ENCODE measurements at places on chromosomes 13 and 19. TPM values are rescaled to one million over a fixed set of nuclear protein-coding genes. Genes with fewer than 3 reads are reported as not detected.

DNA sequence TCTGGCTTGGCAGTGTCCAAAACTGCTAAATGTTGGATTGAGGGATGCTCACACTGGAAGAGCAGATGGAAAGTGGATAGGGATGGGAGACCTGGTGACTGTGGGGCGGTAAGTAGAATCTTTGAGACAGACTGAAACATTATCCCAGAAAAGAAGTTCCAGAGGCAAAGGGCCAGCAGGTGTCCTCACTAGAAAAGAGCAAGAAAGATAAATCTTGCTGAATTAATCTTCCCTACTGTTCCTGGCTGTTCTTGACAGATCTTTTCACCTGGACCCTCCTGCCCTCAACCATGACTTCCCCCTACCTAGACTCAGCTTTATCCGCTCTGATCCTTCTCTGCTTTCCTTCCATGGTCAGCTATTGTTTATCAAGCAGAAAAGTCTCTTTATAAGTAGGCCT is 35.0 kb upstream of the FRY start:
- H3K27ac ChIP-seq = no peak overlapping the region
- H3K36me3 ChIP-seq = no peaks in the 10 kb centered on the region

DNA sequence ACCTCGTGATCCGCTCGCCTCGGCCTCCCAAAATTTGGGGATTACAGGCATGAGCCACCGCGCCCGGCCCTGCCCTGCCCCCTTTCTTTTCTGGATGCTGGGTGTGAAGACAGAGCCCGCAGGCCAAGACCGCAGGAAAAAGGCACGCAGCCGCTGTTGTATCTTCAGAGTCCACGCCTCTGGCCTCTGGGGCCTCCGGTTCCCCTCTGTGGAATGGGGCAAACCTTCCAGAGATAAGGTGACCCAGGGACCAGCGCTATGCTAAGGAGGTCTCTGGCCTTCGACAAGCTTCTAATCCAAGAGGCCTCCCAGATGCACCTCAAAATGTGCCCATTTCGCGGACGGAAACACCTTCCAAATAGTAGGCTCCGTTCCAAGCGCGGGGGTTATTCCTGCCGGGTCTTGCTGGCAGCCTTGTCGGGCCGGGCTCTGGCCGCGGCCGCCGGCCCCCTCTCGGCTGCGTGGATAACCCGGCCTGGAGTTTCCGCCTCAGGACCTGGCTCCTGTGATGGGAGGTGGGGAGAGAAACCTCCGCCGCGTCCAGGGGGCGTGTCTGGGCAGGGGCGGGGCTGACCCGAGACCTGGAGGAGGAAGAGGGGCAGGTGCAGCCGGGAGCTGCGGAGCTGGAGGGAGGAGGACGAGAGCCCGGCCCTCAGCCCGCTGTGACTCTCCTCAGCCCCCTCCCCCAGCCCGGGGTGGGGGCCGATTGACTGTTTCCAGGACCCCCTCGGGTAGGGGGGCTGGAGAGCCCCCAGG is 13.1 kb downstream of the TJP3 start:
- peaks cover 43% of the 10 kb centered on the region for H3K27me3 ChIP-seq
- no peaks in the 10 kb centered on the region for H3K36me3 ChIP-seq
- no peak for DNase-seq

- H3K27ac ChIP-seq = no peak overlapping the region
- no peaks in the 10 kb centered on the region for H3K36me3 ChIP-seq
Observed at GRCh38 chr19:30896554-30896953, 452.7 kb downstream of the TSHZ3 start.

GRCh38 chr13:28392896-28393505 is 101.9 kb downstream of the FLT1 start:
- H3K4me1 ChIP-seq = peaks cover 8% of the 10 kb centered on the region
- H3K27ac ChIP-seq = peak overlapping the region; percentile 66
- no peak overlapping the region for H3K4me3 ChIP-seq
- DNase-seq = no peak
- H3K27me3 ChIP-seq = no peaks in the 10 kb centered on the region

DNA sequence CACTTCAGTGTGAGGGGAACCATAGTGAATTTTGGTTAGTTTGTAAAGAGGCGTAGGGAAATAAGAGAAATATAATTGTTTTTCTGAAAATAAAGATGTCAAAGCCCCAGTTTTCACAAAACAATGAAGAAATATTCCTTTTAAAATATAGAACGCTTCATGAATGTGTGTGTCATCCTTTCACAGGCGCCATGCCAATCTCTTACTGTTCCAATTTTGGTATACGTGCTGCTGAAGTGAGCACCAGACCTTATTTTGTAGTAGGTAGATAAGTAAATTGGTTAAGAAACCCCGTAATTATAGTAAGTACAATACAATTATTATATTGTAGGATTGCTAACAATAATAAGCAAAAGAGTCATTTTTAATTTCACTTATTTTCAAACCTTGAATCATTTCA is 43.3 kb downstream of the NAA16 start:
- peaks cover 15% of the 10 kb centered on the region for H3K36me3 ChIP-seq
- peaks cover 12% of the 10 kb centered on the region for H3K4me1 ChIP-seq
- H3K27me3 ChIP-seq = no peaks in the 10 kb centered on the region
- no peak for DNase-seq
- H3K4me3 ChIP-seq = no peak overlapping the region
- no peak overlapping the region for H3K27ac ChIP-seq

RPS19 gene
- 393 TPM for total RNA-seq

DNA sequence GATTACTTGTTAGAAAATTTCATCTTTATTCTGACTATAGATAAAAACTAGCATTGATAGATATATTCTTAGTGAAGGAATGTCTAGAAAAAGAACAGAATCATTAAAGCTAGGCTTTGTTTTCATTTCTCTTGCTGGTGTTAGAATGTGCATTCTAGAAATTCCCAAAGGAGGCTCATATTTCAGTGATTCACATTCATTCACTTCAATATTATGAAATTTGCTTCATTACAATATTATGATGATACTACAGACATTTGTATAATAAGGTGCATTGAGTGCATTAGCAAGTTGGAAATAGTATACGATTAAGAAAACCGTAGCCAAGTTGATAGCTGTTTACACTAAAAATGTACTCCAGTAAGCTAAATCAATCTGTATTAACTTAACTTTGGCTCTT is 70.7 kb upstream of the MYCBP2 start:
- H3K27me3 ChIP-seq = no peaks in the 10 kb centered on the region
- H3K4me3 ChIP-seq = no peak overlapping the region
- no peaks in the 10 kb centered on the region for H3K36me3 ChIP-seq
- H3K27ac ChIP-seq = no peak overlapping the region
- H3K4me1 ChIP-seq = no peaks in the 10 kb centered on the region

SLC27A5 gene
- 2.0 TPM for total RNA-seq

DNA sequence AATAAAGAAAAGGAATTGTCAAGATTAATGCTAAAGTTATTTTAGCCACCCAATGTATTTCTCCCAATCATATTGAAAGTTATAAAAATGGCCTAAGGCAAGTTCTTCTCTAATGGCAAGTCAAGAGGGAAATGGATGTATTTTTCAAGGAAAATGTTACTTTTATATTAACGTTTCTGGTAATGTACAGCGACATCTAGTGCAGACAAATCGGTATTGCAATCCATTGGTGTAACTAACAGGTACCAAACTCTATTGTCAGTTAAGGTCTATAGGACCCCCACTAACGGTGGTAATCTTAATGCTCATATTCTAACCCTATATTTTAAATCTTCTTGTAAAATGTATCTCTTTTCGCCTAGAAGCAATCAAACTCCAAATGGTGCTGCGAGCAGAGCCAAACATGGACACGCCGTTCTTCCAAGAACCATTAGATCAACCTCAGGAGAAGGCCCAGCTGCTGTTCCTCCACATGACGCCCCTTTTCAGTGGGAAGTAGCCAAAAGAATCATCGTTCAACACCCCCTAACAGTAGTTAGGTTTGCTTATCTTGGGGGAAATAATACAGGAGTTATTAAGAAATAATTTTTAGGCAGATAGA is 98.5 kb upstream of the PABPC3 start:
- H3K27me3 ChIP-seq = no peaks in the 10 kb centered on the region
- H3K36me3 ChIP-seq = no peaks in the 10 kb centered on the region
- no peak for DNase-seq
- no peak overlapping the region for H3K4me3 ChIP-seq

DNA sequence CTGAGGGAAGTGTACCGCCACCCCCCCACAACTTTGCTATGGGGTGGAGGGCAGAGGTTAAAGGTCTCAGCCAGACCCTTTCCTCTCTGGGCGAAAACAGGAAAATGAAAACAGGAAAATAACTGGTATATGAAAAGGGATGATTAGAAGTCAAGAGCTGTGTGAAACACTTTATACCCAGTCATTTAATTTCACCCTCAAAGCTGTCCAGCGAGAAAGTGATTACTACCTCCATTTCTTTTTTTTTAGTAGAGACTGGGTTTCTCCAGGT is 575 bp upstream of the PHLDB3 start:
- DNase-seq = no peak
- no peaks in the 10 kb centered on the region for H3K36me3 ChIP-seq
- no peak overlapping the region for H3K4me3 ChIP-seq
- peaks cover 12% of the 10 kb centered on the region for H3K4me1 ChIP-seq

- no peaks in the 10 kb centered on the region for H3K27me3 ChIP-seq
- H3K4me3 ChIP-seq = no peak overlapping the region
- H3K4me1 ChIP-seq = no peaks in the 10 kb centered on the region
- DNase-seq = no peak
- H3K27ac ChIP-seq = no peak overlapping the region
- H3K36me3 ChIP-seq = no peaks in the 10 kb centered on the region
Observed at GRCh38 chr13:85592211-85592610, 207.0 kb downstream of the SLITRK6 start.

DNA sequence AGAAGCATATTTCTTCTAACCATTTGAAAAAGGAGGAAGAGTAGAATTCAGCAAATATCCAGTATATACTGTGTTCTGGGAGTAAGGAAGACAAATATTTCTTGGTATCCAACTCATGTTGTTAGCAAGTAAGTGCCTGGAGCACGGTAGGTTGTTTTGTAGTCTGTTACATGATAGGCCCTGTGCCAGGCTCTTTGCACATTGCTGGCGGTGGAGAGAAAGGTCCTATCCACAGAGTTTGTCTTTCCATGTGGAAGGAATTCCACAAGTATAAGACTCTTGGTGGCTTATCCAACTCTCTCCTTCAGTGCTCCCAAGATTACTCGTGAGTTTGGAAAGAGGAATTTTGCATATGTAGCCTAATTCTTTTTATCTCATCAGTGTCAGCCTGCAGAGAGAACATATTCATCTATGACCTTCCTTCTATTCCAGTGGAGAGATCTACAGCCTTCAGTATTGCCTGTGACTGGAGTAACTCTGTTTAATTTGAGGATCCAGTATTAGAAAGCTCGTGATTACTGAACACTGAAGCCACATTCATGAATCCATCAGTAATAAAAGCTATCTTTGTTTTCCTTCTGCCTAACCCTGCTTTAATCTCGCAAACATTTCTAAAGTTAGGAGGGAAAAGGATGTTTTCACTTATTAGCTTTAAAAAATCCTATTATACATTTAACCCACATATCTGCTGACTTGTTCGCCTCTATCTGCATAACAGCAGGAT is 183.9 kb upstream of the CSNK1A1L start:
- DNase-seq = no peak
- H3K4me3 ChIP-seq = no peak overlapping the region
- no peaks in the 10 kb centered on the region for H3K4me1 ChIP-seq
- H3K27ac ChIP-seq = peak overlapping the region; percentile 5
- H3K36me3 ChIP-seq = no peaks in the 10 kb centered on the region

KLK2 gene
- total RNA-seq = not detected

TEX101 gene
- total RNA-seq = not detected

- no peaks in the 10 kb centered on the region for H3K36me3 ChIP-seq
- no peak for DNase-seq
- no peaks in the 10 kb centered on the region for H3K27me3 ChIP-seq
- H3K4me3 ChIP-seq = no peak overlapping the region
- H3K4me1 ChIP-seq = no peaks in the 10 kb centered on the region
Observed at GRCh38 chr13:31853643-31854326, 114.5 kb downstream of the RXFP2 start.

DNA sequence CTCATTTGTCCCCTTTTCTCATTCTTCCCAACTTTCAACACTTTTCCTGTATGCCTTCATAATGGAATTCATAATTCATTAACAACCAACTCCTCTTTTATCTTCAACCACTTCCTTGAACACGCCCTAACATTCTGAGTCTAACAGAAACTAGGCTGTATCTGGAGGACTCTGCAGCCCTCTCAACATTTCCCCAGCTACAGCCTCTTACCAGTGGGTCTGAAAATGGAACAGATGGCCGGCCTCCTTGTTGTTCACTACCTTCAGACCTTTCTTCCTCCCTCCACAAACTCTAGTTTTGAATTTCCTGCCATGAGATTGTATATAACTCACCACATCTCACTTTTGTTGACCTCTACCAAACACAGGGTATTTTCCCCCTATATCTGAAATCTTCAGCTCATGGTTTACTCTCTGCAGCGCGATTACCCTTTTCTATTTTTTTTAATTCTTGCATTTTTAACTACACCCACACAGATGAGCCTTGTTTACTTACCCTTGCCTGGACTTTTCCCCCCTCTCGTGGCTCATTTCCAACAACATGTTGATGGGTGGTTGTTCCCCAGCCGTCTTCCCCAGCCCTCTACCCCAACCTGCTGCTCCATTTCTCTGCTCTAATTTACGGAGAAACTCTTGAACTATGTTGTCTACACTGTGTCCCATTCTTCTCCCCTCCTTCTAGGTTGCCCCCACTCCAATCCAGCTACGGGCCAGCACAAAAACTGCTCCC is 846 bp downstream of the ZNF790 start:
- peaks cover 8% of the 10 kb centered on the region for H3K36me3 ChIP-seq
- H3K4me1 ChIP-seq = peaks cover 9% of the 10 kb centered on the region
- peak overlapping the region; percentile 74 for H3K27ac ChIP-seq
- peak overlapping the region; percentile 79 for H3K4me3 ChIP-seq
- DNase-seq = no peak

- no peaks in the 10 kb centered on the region for H3K36me3 ChIP-seq
- H3K4me1 ChIP-seq = no peaks in the 10 kb centered on the region
- no peaks in the 10 kb centered on the region for H3K27me3 ChIP-seq
- H3K27ac ChIP-seq = no peak overlapping the region
- DNase-seq = no peak
- H3K4me3 ChIP-seq = no peak overlapping the region
Observed at GRCh38 chr13:35812736-35813135, 318.4 kb downstream of the DCLK1 start.

LYPD5 gene
- total RNA-seq = not detected

DNA sequence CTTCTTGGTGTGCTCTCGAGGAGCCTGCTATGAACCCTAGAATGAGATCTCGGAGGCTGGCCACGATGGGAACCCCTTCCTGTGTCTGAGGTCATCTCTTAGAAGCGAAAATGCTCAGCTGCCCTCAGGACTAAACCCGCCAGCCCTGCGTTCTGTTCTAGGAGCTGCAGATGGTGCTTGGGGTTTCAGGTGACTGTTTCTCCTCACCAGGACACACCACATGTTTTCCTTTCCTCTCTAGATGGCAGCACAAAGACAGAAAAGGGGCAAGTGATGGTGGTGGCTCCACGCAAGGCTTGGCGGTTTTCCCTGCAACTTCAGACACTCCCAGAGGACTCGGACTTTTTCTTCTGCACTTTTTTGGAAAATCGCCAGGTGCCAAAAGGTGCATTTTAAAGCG is 60.1 kb downstream of the RNASEH2B start:
- no peak overlapping the region for H3K27ac ChIP-seq
- DNase-seq = no peak
- no peaks in the 10 kb centered on the region for H3K4me1 ChIP-seq
- no peaks in the 10 kb centered on the region for H3K36me3 ChIP-seq
- no peak overlapping the region for H3K4me3 ChIP-seq
- H3K27me3 ChIP-seq = no peaks in the 10 kb centered on the region
